ENCODE measurements at places on chromosomes 3 and 15.

DNA sequence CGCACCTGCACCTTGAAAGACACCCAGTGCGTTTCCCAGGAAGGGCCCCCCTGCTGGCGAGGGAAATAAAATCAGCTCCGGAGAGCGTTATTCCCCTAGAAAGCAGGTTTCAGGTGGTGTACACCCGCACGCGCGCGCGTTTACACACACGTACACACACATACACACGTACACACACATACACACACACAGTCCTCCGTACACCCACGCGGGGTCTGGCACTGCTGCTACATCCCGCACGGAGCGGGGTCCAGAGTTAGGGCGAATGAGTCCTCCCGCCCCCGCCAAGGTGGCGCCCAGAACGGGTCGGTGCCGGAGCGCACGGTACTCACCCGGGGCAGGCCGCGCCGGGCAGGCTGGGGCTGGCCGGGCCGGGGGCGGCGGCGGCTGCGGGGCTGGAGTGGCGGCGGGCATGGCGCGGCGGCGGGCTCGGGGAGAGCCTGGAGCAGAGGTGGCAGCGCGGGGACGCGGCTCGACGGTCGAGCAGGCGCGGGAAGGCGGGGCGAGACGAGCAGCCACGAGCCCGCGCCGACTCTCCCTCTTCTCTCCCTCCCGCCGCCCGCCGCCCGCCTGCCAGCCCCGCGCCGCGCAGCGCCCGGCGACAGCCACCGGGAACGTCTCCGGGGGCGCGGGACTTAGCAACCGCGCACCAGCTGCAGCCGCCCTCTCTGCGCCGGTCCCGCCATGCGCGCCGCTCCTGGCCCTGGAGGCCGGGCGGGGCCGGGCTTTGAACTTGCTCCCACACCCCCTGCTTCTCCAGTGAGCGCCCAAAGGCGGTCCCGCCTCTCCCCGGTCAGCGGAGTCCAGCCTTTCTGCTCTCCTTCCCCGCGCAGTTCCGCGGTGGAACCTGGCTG, at the start of gene DCLK3:
Gene DCLK3 (minus strand): TSS at position 704 of the 854 bp plus-strand sequence. CDS start 290 bp downstream, at position 414.
- no peak for DNase-seq

GRCh38 chr3:194307849-194308248, 43.3 kb downstream of the CPN2 start:
- DNase-seq = no peak

DNA sequence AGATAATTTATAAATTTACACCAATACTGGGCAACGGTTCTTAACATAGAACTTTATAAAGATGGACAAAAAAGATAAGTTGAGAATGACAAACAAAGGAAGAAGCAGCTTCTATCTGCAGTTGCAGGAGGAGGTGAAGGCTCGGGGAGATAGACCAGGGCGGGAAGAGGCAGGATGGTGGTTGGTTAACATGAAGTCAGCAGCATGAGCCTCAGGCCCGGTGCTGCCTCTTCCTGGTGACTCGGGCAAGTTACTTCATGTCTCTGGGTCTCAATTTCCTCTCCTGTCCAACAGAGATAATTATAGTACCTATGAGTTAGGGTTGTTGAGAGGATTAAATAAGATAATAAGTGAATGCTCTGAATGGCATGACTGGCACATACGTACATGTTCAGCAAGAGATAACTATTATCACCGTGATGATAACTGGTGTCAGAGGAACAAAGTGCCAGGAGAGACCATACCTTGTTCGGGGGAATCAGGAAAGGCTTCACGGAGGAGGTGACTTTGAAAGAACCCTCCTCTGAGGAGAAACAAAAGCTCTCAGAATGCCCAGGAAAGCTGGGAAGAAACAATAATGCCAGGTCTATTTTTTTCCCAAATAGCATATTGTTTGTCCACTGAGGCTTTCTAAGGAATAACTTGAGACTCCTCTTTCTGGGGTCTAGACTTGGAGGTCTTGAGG, 4.4 kb downstream of the PAK6 start:
- DNase-seq = no peak

- no peak for DNase-seq
Measured at GRCh38 chr3:64303401-64303800, 78.1 kb upstream of the PRICKLE2 start.

DNA sequence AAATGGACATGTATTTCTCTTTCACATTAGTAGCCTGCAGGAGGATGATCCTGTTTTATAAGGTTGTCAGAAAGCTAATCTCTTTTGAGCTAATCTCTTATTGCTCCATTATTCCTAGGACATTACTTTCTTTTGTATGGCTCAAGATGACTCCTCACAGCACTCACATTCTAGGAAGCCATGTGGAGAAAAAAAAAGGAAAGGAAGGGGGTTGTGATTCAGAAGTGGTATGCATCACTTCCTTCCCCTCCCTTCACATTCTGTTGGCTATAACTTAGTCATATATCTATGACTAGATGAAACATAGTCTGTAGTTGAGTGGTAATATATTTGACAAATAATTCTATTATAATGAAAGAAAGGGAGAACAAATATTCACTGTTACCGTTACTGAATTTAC, 168.8 kb upstream of the TTC14 start:
- DNase-seq = no peak

GRCh38 chr15:31365655-31366127, 39.1 kb downstream of the KLF13 start:
- peak; percentile 76 for DNase-seq

DNA sequence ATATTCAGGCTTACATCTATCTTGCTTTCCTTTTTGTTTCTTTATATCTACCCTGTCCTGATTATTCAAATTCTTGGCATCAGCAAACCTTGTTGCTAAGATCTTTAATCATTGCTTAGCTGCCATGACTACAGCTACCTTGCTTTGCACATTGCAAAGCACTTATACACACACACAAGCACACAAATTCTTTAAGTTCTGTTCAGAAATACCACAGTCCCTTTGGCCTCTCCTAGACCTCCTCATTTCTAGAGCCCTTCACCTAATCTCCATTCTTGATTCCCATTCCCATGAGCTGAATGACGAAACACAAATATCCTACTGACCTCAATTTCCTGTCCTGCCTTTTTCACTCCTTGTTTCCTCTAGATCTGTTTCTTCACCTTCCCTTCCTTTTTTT, 409.6 kb downstream of the UNC13C start:
- DNase-seq = no peak

- peak; percentile 52 for DNase-seq
Measured at GRCh38 chr15:33201491-33202231, 7.1 kb upstream of the FMN1 start.

Data from CD4-positive, alpha-beta T cell treated with Interleukin-15 for 4 hours (primary cell).